Activated CD4-positive, alpha-beta memory T cell treated with anti-CD3 and anti-CD28 coated beads for 36 hours (primary cell): ENCODE measurements at places on chromosomes 11 and 22.

GRCh38 chr11:63869683-63870082, 30.8 kb downstream of the MARK2 start:
- DNase-seq, result peak; percentile 58

DNA sequence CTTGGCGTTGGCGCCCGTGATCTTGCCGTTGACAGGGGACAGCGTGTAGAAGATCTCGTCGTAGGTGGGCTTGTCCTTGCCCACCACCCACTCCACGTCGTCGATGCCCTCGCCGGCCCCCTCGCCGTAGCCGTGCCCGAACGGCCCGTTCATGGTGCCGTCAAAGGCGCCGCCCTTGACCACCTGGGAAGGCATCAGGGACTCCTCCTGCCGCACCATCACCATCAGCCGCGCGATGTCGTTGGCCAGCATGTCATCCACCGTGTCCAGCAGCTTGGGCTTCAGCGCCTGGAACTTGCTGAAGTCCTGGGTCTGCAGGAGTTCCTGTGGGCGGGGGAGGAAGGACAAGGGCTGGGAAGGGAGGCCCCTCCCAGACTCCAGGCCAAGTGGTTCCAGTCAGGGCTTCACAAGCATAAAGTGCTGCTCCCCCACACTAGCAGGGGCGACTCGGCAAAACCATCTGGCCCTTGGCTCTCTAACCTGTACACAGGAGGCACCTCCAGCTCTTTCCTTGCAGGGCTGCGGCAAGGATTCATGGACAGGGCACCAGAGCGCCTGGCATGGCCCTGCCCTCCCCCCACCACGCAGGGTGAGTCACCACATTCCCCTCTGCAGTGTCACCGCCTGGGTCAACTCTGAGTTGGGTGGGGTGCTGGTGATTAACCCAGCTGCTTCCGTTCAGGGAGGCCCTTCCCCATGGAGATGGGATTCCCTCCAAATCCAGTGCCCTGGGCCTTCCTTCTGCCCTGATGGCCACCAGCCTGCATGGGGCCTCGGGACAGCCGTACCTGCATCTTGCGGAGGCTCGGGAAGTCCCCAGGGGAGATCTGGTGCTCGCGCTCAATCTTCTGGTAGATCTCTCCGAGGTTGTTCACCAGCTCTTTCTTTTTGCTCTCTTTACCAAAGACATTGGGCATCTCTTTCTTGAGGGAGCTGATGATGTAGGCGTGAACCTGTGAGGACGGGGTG, 10.4 kb upstream of the CDC42BPG start:
- peak; percentile 75 for DNase-seq

DNA sequence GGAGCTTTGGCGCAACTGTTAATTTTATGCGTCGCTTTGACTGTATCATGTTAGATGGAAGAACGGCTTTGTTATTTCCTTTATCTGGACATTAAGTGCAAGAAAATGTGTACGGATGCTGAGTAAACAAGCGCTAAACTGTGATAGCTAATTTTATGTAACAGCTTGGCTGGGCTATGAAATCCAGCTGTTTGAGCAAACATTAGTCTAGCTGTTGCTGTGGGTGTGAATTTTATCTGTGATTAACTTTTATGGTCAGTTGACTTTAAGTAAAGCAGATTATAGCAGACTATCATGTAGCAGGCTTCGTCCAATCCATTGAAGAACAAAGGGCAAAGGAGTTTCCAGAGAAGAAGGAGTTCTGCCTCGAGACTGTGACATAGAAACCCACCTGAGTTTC, 14.0 kb downstream of the OR8A1 start:
- DNase-seq, result no peak

GRCh38 chr11:14361951-14362350, 3.0 kb upstream of the RRAS2 start:
- no peak for DNase-seq

DNA sequence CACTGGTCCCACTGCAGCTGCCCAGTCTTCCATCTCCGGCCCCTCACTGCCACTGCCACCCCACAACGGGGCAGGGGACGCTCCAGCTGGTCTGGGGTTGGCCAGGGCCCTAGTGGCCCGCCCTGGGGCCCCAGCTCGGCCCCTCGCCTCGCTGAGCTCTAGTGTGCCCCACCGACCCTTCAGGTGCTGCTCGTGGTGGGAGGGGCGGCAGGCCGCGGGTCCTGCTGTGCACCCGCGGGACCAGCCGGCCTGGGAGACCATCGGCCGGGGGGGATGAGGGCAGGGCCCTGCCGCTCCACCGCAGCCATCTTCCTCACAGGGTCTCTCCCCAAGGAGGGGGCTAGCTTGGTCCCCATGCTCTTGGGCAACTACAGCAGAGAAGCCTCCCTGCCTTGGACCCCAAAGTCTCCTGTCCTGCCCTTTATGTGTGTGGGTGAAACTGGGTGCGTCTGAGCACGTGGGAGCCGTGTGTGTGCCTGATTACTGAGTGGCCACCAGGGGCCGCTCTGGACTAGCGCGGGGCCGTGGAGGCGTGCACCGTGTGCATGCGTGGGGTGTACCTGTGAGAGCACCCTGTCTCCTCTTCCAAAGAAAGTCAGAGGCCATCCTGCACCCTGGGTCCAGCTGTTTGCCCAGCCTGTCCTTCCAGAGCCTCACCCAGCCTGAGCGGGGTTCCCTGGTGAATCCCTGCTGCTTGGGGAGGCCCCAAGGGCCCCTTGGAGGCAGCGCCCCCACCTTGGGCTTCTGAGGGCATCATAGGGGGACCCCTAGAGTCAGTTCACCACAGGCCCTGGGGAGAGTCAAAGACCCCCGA, 6.0 kb upstream of the ACR start:
- DNase-seq, result peak; percentile 71

GRCh38 chr11:10328314-10329098, 23.6 kb downstream of the ADM start:
- DNase-seq, result no peak

- peak; percentile 91 for DNase-seq
Measured at GRCh38 chr22:23849009-23850006, 8.4 kb upstream of the SLC2A11 start.

GRCh38 chr11:68832476-68833181, 9.1 kb downstream of the CPT1A start:
- no peak for DNase-seq

DNA sequence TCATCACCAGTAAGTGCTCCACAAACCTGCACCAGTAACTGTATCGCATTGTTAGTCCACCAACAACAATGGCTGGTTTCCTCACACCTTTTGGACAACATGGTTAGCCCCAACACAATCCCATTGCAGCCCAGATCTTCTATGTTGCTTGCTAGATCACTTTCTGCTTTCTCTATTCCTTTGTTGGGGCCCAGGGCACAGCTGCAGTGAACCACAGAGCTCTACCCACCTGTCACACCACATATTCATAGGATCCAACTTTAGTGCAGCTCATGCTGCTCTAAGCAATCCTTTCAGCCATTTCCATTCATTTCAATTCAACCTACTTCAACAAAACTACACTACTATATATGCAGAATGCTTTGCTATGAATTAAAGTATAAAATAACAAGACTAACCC, 364.3 kb downstream of the DCDC1 start:
- DNase-seq, result no peak

DNA sequence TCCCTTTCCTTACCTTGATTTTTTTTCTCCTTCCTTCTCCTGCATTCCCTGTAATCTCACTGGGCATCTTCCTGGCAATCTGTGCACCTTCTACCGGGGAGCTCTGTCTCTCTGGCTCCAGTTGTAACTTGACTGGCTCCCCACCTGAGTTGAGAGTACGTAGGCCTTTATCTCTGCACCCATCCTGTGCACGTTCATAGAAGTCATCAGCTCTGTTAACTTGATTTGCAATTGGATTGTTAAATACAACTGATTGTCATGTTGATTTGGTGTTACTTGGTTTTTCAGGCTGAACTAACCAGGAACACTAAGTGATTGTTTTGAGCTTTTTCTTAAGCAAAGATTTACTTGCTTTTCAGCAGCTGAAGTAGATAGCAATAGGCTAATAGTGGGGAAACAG, 11.8 kb downstream of the SWAP70 start:
- DNase-seq, result no peak

- no peak for DNase-seq
Measured at GRCh38 chr22:22394591-22394990, 114.0 kb downstream of the ZNF280B start.

GRCh38 chr11:123478352-123478987, 48.4 kb downstream of the GRAMD1B start:
- DNase-seq, result peak; percentile 38

- no peak for DNase-seq
Measured at GRCh38 chr11:87356428-87356827, 318.7 kb downstream of the TMEM135 start.

- DNase-seq, result peak; percentile 49
Measured at GRCh38 chr11:534396-535209, 773 bp downstream of the HRAS start.

GRCh38 chr11:88333862-88334261, 3.7 kb downstream of the CTSC start:
- DNase-seq, result no peak

DNA sequence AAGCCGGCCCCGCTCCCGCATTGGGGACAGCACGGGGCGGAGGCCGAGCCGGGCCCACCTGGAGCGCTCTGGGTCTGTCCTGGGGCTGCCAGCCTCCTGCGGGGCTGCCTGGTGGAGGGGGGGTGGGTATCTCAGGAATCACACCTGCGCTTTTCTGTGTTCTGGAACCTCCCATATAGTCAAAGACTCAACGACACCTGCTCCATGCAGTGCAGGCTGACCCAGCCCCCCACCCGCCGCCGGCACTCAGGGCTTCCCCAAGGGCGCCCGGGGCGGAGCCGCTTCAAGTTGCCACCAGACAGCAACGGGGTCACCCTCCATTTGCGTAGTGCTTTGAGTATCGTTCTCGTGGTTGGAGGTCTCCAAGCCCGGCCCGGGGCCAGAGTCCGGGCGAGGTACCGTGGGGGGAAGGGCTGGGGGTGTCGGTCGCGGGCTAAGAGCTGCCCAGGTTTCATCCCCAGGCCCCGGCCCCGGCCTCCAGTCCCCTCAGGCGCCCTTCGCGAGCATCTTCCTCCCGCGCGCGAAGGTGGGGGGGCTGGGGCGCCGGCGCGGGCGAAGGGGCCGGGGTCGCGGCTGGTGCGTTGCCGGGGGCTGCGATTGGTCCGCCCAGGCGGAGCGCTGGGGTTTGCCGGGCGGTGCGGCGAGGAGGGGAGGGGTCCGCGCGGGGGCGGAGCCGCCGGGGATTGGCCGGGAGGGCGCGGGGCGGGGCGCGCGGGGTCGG, 6.6 kb downstream of the TSPAN4 start:
- DNase-seq, result peak; percentile 38
